ENCODE measurements at places on chromosomes 12 and 14. TPM values are rescaled to one million over a fixed set of nuclear protein-coding genes. Genes with fewer than 3 reads are reported as not detected.
A peak's percentile ranks its signal among the peaks of the same experiment; 100 is the strongest.

- no peaks in the 10 kb centered on the region for H3K4me1 ChIP-seq
- H3K27ac ChIP-seq: no peak overlapping the region
- H3K4me3 ChIP-seq: no peak overlapping the region
- H3K27me3 ChIP-seq: no peaks in the 10 kb centered on the region
- peaks cover 2% of the 10 kb centered on the region for H3K36me3 ChIP-seq
These were observed 848.7 kb upstream of the FOXG1 start for GRCh38 chr14:27917896-27918295.

DNA sequence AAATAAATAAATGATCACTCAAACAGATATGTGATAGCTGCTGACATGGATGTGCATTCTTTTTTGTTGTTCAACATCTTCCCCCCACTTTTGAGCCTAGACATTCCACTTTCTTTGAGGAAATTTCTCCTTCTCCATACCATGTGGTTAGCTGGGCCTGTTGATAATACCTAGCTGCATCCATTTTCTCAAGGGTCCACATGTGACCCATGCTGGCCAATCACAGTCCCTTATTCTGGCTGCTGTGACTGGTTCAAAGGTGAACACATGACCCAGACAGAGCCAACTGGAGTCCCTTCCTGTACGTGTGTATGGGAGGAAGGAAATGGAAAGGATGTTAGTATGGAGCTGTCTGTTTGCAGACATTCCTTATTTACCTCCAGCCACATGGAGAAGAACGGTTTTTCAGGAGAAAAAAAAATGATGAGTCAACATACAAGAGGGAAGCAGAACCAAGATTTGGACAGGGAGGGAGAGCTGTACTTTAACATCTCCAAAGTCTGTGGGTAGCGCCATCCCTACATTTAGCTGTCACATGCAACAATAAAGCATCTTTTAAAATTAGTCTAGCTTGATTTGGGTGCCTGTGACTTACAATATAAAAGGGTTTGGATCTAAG lies 391.7 kb upstream of the TBX3 start:
- no peaks in the 10 kb centered on the region for H3K27me3 ChIP-seq
- H3K4me1 ChIP-seq: no peaks in the 10 kb centered on the region
- no peak overlapping the region for H3K27ac ChIP-seq
- H3K36me3 ChIP-seq: no peaks in the 10 kb centered on the region

Gene KRT3
- total RNA-seq: not detected

GRCh38 chr12:106115440-106115839 lies 23.3 kb downstream of the NUAK1 start:
- H3K27ac ChIP-seq: no peak overlapping the region
- H3K4me3 ChIP-seq: peak overlapping the region; percentile 18
- H3K4me1 ChIP-seq: peaks cover 76% of the 10 kb centered on the region
- no peak for DNase-seq

DNA sequence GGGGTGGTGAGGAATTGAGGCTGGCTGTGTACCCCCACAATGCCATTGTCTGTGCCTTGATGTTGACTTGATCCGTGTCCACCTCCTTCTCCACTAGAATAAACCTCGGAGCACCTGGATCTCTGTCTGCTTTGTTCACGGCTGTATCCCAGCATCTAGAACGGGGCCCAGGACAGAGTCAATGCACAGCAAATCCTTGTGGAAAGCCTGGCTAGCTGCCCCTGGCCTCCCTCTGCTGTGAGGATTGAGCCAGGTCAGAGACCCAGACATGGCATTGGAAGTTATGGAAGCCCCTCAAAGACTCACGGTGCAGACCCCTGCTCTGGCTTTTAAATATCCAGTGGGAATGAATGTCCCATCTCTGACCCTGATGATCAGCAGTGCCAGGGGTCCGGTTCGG lies 109.2 kb downstream of the SCARB1 start:
- peaks cover 13% of the 10 kb centered on the region for H3K27me3 ChIP-seq
- no peak overlapping the region for H3K4me3 ChIP-seq
- H3K36me3 ChIP-seq: peaks cover 5% of the 10 kb centered on the region
- H3K27ac ChIP-seq: no peak overlapping the region

DNA sequence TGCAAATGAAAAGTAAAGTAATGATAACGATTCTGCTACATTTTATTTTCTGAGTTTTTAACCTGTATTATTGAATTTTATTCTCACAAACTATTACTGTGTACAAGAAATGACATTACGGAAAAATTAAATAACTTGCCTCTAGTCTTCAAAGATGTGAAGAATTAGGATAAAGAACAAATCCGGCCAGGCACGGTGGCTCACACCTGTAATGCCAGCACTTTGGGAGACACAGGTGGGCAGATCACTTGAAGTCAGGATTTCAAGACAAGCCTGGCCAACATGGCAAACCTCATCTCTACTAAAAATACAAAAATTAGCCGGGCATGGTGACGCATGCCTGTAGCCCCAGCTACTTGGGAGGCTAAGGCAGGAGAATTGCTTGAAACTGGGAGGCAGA lies 1584.4 kb upstream of the SEL1L start:
- no peak overlapping the region for H3K4me3 ChIP-seq
- no peaks in the 10 kb centered on the region for H3K27me3 ChIP-seq
- no peak overlapping the region for H3K27ac ChIP-seq
- no peaks in the 10 kb centered on the region for H3K36me3 ChIP-seq
- no peaks in the 10 kb centered on the region for H3K4me1 ChIP-seq

Gene NEUROD4
- 7.3 TPM for total RNA-seq

DNA sequence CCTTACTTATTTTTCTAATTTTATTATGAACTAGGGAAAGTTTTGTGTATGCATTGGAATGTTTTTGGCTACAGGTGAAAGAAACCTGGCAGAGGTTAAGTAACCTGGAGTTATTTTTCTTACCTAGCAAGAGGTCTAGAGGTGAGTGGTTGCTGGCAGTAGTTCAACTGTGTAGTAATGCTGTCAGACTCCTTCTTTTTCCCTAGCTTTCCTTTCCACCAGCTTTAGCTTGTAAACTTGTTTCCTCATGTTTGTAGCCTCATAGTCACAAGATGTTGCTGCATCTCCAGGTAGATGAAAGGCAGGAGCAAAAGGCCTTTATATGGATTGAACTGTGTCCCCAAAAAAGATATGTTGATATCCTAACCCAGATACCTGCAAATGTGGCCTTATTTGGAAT lies 105.1 kb upstream of the AMIGO2 start:
- DNase-seq: no peak
- H3K4me3 ChIP-seq: no peak overlapping the region
- H3K27ac ChIP-seq: no peak overlapping the region
- no peaks in the 10 kb centered on the region for H3K36me3 ChIP-seq
- no peaks in the 10 kb centered on the region for H3K27me3 ChIP-seq
- peaks cover 4% of the 10 kb centered on the region for H3K4me1 ChIP-seq

Gene KCNC2
- total RNA-seq: not detected

DNA sequence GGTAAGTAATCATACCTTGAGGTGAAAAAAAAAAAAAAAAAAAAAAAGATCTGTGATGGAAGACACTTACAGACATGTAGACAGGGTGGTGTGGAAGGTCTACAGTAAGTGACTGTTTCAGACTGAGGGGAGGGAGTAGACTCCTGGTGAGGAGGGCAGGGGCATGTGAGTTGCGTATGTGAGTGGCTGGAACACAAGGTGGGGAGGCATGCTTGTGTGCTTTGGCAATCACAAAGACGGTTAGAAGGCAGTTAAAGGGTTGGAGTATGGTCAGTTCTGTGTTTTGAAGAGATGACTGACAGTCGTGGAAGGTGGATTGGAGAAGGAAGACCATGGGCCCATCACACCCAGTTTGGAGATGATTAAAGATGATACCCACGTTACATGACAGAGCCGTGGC lies 65.2 kb downstream of the ETV6 start:
- H3K27me3 ChIP-seq: no peaks in the 10 kb centered on the region
- H3K4me1 ChIP-seq: peaks cover 43% of the 10 kb centered on the region
- H3K4me3 ChIP-seq: no peak overlapping the region
- peaks cover 4% of the 10 kb centered on the region for H3K36me3 ChIP-seq
- H3K27ac ChIP-seq: no peak overlapping the region

Gene MAP1LC3B2
- 0.82 TPM for total RNA-seq

Gene TEX52
- not detected for total RNA-seq

GRCh38 chr12:10358131-10358530 lies 31.7 kb downstream of the KLRK1 start:
- no peaks in the 10 kb centered on the region for H3K36me3 ChIP-seq
- DNase-seq: no peak
- no peaks in the 10 kb centered on the region for H3K27me3 ChIP-seq
- H3K4me3 ChIP-seq: no peak overlapping the region
- no peak overlapping the region for H3K27ac ChIP-seq

DNA sequence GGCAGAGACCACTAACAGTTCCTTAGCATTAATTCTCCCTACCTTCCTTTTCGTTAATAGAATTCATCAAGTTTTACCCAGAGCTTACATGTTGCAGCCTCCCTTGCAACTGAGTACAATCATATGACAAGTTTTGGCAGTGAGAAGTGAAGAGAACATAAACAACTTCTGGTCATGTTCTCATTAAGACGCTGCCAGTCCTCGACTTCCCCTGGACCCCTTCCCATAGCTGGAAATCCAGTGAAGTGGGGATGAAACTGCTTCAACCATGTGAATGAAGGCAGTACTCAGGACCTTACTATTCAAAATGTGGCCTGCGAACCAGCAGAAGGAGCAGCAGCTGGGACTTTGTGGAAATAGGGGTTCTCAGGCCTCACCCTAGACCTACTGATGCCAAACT lies 133.9 kb downstream of the SPTSSA start:
- no peak overlapping the region for H3K4me3 ChIP-seq
- H3K27me3 ChIP-seq: no peaks in the 10 kb centered on the region
- H3K36me3 ChIP-seq: no peaks in the 10 kb centered on the region
- peaks cover 13% of the 10 kb centered on the region for H3K4me1 ChIP-seq
- DNase-seq: no peak
- H3K27ac ChIP-seq: no peak overlapping the region

DNA sequence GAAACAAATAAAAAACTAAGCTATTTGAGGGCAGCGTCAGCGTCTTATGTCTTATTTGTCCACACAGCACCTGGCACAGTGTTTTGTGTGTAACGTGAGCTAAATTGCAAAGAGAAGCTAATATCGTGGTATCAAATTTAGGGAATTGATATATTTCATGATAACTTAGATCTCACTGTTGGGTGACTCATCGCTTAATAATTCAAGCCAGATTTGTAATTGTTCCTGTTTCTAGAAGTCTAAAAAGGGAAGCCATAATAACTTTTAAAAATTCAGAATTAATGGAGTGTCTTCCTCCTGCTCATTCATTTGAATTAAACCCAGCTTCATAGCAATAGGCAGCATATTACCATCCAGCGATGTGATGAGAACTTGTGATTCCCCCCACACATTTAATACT lies 214.7 kb downstream of the PDZRN4 start:
- H3K4me1 ChIP-seq: peaks cover 19% of the 10 kb centered on the region
- peaks cover 14% of the 10 kb centered on the region for H3K36me3 ChIP-seq
- no peak overlapping the region for H3K4me3 ChIP-seq
- H3K27ac ChIP-seq: no peak overlapping the region

DNA sequence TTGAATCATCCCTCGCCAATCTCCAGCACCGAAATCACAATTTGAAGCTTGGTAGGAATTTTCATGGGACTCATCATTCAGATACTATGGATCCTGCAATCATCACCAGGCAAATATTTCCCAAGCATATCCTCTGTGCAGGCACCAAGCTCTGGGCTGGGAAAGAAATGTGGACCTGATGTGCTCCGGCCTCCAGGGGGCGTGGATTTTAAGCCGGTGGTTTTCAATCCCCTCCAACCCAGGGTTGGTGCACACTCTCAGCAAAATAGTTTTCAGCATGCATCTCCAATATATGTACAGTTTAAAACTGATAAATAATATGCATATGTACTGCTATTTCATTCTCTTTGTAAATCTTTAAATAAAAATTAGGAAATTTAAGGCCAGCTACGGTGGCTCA lies 98.9 kb downstream of the RBM19 start:
- DNase-seq: peak; percentile 30
- H3K36me3 ChIP-seq: peaks cover 7% of the 10 kb centered on the region
- no peak overlapping the region for H3K27ac ChIP-seq
- no peaks in the 10 kb centered on the region for H3K27me3 ChIP-seq
- H3K4me1 ChIP-seq: peaks cover 11% of the 10 kb centered on the region
- no peak overlapping the region for H3K4me3 ChIP-seq

- peaks cover 32% of the 10 kb centered on the region for H3K4me1 ChIP-seq
- H3K36me3 ChIP-seq: no peaks in the 10 kb centered on the region
- no peaks in the 10 kb centered on the region for H3K27me3 ChIP-seq
- no peak overlapping the region for H3K4me3 ChIP-seq
- H3K27ac ChIP-seq: peak overlapping the region; percentile 52
- DNase-seq: no peak
These were observed 352.7 kb downstream of the KCNH5 start for GRCh38 chr14:62692490-62693106.

DNA sequence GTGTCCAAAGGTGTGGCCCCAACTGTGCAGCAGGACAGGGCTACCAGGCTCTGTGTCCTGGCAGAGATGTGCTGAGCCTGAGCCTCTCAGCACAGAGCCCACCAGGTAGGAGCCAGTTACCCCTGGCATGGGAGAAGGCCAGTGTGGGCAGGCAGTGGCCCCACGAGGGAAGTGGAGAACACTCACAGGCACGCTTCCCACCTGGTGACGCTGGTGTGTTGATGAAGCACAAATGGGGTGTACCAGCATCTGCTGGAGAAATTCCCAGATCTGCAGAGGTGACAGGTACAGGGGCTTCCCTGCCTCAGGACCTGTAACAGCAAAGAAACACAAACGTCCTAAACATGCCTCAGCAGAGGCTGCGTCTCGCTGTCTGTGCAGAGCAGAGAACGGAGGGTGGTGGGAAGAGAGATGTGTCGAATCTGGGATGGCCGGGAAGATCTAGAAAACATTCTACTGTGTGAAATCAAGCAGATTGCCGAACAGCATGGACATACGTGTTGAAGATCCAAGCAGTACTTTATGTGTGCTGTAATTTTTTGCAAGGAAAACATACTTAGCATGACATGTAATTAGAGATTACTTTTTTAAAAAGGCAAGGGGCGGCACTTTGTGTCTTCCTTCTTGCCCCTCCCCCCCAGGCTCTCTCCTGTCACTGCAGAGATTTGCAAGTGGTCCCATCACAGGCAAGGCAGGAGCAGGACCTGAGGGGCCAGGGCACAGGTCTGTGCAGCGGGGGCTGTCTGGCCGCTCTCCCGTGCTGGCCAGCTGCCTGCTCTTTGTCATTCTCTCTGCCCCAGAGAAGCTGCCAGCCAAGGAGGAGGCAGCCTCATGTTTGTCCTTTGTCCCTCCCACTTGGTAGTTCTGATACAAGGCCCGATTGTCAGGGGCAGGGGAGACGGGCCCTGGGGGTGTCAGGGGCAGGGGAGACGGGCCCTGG lies 17.3 kb downstream of the HIP1R start:
- H3K4me3 ChIP-seq: no peak overlapping the region
- no peaks in the 10 kb centered on the region for H3K36me3 ChIP-seq
- no peak for DNase-seq

Gene PROX2
- not detected for total RNA-seq

Data from neural crest cell (in vitro differentiated cells).